ENCODE measurements at places on chromosomes 13 and 19.
A peak's percentile ranks its signal among the peaks of the same experiment; 100 is the strongest.

DNA sequence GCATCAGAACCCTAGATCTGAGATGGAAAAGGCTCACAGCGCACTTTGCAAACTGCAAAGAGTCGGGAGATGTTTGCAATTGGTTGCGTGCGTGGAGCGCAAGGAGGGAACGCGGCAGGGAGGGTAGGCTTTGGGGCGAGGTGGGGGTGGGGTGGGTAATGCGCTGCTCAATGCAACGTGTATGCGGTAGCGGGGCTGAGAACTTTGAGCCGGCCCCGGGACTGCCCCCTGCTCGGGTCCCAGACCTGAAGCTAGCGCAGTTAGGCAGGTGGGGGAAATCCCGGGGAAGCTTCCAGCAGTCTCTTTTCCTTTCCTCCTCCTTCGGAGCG is 971 bp downstream of the FOSB start:
- DNase-seq = no peak

DNA sequence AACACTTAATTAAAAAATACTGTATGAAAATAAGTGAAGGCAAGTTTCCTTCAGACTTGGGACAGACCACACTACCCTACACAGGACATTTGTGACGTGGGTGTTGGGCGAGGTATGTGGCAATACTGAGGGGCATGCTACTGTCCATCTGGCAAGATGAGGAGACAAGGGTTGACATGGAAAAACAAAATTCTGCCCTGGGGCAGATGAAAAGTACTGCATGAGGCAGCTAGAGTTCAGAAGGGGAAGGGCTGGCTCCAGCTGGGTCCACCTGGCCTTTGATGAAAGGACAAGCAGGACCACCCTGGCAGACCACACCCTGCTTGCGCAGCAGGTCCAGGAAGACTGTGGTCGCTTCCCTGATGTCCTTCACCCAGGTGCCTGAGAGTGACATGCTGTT is 43.2 kb downstream of the LATS2 start:
- no peak for DNase-seq

DNA sequence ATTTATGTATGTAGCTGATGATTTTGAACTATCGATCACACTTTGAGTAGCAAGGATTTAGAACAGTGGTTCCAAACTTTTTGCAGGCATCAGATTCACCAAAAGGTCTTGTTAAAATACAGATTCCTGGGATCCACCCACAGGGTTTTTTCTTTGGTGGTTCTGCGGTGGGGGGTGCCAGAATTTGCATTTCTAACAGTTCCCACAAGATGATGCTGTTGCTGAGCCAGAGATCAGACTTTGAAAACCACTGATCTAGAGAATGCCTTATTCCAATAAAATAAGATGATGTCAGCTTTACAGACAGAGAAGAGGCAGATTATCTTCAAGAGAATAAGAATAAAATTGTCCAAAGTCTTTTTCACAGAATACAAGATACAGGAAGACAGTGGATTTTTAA is 80.9 kb upstream of the SHISA2 start:
- no peak for DNase-seq

DNA sequence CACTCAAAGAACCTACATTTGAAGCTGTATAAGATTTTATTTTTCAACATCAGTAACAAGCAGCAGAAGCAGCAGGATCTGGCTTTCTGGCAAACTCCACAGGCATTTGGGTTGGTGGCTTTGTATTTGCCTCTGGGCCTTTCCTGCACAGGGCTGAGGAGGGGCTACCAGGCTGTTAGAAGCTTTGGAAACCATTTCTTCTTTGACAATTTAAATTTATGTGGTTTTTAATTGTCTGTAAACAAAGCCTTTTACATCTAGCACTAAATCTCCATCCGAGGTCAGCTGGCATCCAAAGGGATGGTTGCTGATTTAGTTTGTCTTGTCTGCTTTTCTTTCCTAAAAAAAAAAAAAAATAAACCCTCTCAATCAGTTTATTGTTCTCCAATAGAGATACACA is 127.5 kb upstream of the OBI1 start:
- no peak for DNase-seq

DNA sequence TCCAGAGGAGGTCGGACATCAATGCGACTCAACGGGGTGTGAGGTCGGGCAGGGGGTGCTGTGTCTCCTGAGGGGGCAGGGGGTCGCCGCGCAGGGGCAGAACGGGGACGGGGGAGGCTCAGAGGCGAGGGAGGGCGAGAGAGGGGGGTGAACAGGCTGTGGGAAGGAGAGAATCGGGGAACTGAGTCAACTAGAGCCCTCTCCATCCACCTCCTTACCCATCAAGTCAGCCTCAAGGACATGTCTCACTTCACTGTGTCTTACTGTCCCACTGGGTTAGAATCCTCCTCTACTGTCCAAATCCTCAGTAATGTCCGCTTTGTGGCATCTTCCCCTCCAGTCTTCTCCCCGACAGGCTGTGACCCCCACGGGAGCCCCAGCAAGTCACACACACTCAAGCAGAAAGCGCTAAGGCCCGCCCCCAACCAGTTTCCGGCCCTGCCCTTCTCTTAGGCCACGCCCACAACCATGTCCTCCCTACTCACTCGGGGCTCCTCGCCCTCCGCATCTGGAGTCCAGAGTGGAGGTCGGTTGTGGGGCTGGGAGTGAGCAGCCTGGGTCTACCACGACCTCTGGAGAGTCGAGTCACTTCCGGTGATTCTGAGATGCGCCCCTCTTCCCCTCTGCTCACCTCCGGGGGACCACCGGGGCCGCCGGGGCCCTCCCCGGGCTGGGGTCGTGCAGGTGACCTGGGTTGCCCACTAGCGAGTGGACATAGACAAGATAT is 9.3 kb downstream of the PLEKHA4 start:
- no peak for DNase-seq

GRCh38 chr13:112247471-112248405 is 128.4 kb upstream of the SPACA7 start:
- DNase-seq = no peak

DNA sequence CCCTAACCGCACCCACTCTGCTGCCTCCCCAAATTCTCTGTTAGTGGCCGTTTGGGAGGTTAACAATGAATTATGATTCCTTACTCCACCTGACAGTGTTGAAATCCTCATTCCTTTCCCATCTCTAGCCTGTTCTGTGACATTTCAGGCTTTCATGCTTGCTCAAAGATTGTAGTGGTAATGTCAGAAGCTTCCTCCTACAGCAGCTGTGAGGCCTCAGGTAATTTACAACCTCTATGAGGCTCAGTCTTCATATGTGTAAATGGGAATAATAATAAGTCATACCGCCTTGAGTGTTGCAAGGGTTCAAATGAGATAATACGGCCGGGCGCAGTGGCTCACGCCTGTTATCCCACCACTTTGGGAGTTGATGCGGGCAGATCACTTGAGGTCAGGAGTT is 977 bp upstream of the SLC1A5 start:
- no peak for DNase-seq

DNA sequence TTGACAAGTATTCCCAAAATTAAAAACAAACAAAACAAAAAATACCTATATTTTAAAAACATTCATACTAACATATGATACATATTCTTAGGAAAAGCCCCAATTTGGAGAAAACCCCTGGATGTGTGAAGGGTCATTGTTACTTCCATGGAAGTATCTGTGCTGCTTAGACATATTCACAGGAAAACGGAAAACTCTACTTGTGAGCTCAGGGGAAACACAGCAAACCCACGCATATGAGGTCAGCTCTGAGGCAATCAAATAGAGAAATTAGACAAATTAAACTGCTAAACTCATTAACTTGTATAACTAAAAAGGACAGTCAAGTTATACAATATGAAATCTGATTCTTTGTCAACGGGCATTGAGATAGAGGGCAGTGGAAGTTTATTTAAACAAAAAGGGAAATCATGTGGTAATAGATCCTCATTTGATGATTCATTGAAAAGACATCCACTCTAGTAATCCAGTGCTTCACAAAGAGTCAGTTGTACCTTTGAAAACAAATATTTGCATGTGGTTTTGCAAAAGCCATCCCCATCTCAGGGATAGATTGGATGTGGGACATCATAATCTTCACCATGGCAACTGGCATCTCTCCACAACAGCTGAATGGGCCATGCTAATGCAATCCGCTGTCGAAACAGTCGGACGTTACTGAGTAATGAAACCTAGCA is 423.4 kb downstream of the ITGBL1 start:
- DNase-seq = peak; percentile 71

DNA sequence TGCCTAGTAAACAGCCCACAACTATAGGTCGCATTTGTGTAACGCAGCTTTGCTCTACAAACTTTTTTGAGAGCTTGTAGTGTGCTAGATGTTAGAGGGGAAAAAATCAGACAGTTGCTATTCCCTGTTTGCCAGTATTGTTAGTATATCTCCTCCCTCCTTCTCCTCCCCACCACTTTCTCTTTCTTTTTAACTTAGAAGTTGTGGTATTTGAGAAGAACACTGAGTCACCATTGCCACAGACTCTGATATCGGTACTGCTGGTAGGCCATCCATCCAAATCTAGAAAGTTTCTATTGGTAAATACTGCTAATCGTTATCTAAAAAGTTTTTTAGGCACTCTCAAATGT is 666 bp downstream of the POMP start:
- DNase-seq = no peak

- no peak for DNase-seq
Observed at GRCh38 chr19:7845390-7846154, 15.6 kb downstream of the EVI5L start.

GRCh38 chr19:46716672-46717033 is 261 bp downstream of the PRKD2 start:
- DNase-seq = no peak

DNA sequence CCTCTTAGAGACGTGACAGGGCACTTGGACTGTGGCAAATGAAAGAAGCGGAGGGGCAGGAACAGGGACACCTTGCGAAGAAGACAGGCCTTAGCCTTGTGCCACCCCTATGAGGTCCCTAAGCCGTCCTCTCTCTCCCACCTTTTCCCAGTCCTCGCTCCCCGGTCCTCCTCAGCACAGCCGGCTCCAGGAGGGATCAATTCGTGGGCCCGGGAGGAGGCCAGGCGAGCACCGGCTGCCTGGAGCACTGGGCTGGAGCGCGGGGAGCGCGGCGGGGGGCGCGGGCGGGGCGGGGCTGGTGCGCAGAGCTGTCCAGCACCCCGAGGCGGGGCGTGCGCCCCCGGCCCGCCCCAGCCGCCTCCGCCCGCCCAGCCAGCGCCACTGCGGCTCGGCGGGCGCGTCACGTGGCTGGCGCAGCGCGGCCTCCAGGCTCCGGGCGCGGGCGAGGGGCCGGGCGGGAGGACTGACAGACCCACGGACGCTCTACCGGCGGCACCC is at the start of gene LRP3:
Gene LRP3 (plus strand): TSS at position 466 of the 498 bp plus-strand sequence. CDS start 456 bp downstream, outside the sequence.
- no peak for DNase-seq

- DNase-seq = peak; percentile 38
Observed at GRCh38 chr19:15837221-15837731, 21.8 kb upstream of the OR10H1 start.

DNA sequence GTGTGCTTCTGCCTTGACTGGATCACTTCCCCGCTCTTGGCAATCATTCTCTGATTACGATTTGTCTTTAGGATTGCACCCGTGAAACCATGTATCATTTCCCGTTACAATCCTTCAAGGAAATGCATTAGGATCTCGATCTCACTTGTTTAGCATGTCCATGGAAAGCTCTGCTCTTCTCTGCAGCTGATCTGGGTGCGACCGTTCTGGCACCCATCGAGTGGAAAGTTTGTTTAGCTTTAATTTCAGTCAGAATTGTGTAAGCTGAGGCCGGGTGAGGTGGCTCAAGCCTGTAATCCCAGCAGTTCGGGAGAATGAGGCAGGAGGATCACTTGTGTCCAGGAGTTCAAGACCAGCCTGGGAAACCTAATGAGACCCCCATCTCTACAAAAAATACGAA is 30.9 kb downstream of the NUMBL start:
- DNase-seq = no peak

GRCh38 chr13:94505730-94506129 is 26.2 kb upstream of the DCT start:
- DNase-seq = no peak

DNA sequence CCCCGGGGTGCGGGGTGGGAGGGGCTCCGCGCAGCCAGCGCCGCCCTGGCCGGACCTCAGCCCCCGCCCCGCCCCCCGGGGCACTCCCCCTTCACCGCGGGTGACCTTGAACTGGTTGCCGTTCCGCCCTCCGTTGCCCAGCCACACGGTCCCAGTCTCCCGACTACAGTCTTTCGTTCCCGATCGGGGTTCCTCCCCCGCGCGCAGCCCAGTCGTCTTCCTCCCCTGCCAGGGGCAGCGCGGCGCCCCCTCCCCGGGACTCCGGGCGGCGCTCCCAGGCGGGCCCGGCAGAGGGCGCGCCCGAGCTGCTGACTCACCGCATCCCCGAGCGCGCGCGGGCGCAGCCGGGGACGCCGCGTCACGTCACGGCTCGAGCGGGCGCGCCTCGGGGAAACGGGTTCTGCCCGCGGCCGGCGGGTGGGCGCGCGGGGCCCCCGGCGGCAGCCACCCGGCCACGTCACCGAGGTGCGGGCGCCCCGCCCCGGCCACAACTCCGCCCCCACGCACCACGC is 459 bp downstream of the MIDN start:
- DNase-seq = no peak

- DNase-seq = no peak
Observed at GRCh38 chr13:27592865-27593264, 27.5 kb downstream of the LNX2 start.

DNA sequence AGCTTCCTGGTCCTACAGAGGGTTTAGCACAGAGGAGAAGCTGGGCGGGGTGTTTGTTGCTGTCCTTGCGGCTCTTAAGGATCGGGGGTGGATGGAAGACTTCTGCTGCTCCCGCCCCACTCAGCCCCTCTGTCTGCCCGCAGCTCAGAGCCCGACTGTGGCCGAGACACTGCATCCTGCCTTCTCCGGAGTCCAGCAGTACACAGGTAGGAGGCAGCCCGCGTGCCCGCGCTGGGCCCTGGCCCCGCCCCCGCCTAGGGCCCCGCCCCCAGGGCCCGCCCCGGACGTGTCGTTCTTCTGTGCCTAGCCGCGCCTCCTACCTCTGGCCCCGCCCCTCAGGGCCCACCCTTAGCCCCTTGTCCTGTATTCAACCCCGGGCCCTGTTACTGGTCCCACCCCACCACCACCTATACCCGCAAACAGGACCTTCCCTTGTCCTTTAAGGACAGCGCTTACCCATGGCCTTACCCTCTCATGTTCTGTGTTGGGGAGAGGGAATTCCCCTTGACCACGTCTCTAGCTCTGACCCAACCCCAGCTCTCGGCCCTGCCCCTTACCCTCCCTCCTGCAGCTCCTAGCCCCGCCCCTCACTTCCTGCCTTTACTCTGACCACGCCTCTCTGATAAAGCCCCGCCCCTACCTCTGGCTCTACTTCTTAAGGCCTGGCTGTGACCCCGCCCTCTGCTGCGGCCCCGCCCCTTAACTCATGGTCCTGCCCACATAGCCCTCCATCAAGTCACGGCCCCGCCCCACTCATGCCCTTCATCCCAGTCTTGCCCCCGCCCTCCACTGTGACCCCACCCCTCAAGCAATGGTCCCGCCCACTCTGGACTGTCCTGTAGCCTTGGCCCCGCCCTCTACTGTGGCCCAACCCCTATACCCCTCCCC is 60.5 kb downstream of the CELF5 start:
- no peak for DNase-seq

DNA sequence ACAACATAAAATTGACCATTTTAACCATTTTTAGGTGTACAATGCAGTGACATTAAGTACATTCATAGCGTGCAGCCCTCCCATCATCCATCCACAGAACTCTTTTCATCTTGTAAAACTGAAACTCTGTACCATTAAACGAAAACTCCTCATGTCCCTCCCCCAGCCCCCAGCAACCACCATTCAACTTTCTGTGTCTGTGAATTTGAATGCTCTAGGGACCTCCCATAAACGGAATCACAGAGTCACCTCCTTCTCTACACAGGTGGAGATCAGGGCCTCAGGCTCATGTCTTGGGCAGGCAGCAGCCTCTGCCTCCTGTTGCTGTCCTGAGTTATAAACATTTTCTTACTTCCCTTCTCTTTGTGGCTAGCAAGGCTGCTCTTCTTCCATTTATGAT is 7.3 kb upstream of the CCNE1 start:
- no peak for DNase-seq

GRCh38 chr19:5073153-5073844 is 104.4 kb downstream of the KDM4B start:
- no peak for DNase-seq

Measured in kidney epithelial cell (primary cell).